ENCODE measurements at places on chromosomes 7 and 10. TPM values are rescaled to one million over a fixed set of nuclear protein-coding genes. Genes with fewer than 3 reads are reported as not detected.

DNA sequence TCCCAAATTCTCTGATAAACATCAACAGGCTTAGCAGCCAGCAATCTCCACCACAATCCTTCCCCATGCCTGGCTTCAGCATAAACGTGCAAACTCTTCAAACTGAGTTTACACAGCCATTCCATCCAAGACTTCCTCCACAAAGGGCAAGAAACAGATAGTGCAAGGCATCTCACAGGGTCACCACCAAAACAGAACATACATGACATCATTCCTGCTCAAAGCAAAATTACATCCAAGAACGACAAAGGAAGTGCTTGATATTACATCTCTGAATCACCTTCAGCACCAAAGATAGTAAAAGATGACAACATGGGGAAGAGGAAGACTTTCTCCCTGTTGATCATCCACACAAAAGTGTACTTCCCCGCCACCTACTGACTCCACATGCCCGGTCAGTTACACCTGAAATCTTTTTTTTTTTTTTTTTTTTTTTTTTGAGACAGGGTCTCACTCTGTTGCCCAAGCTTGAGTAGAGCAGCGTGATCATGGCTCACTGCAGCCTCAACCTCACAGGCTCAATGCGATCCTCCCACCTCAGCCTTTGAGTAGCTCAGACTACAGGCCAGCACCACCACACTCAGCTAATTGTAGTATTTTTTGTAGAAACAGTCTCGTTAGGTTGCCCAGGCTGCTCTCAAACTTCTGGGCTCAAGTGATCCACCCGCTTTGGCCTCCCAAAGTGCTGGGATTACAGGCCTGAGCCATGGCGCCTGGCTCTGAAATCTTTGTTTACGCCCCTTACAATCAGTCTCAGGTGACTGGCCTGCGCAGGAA is 127.5 kb downstream of the PARD3 start:
- no peak for DNase-seq

Gene PDK4
- not detected for total RNA-seq

DNA sequence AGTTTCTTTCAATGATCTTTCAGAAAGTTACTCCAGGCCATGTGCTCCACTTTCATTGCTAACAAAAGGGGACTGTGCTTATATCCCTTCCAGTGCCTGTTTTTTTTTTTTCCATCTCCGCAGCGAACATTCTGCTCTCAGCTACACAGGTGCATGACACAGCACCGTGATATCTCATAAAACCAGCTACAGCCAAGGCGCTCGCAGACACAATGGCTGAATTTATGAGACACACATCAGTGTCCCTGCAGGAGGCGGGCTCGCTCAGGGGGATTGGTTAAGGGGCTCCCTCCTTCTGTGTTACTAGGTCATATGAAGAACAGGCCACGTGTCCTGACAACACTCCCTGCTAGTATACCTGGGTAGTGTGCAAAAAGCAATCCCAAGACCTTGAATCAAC is 245.5 kb downstream of the SKAP2 start:
- no peak for DNase-seq

Gene ACTR1A
- total RNA-seq: 46.3 TPM

DNA sequence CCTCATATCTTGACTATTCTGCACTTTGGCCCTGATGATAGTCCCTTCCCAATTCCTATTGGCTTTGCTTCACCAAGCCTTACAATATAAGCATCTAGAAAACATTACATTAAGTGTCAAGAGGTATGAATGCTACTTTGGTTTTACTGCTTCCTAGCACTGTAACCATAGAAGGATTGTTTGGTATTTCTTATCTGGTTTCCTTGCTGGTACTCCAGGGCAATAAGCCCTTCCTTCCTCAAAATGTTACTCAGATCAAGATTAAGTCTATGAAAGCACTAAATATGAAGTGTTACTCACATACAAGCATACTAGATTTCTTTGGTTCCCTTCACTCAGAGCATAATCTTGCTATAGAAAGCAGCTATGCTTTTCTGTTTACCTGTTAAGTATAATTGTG is 492.5 kb downstream of the ETV1 start:
- DNase-seq: no peak

DNA sequence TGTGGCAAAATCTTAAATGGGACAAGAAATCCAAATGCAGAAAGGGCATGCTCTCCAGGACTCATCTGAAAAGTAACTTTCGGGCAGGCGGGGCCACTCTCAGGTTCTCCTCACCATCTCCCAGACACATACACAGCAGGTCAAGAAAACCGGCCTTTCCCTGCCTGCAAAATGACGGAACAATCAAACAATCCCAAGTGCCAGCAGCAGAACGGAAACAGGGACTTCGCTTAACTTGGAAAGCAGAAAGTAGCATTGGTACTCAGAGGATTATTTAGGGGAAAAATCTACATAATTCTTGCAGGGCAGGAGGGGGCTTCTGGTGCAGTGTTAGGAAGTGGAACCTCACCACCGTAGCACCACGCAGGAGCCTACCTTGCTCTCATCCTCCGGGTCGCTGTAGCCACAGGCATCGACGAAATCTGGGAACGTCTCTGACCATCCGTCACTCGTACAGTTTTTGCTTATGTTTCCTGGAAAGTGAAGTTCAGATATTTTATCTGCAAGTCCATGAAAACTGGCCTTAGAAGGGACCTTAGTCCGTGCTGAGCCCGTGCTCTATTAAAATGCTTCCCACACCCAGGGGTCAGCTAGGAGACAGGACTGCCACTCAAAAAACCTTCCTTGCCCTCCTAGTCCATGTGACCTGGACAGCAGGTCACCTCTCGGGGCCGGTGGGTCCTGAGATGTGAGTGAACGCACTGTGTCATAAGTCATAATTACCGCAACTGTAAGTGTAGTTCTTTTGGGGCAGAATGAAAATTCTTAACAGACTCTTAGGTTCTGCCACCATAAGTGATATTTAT is 41.1 kb downstream of the VIPR2 start:
- DNase-seq: no peak

DNA sequence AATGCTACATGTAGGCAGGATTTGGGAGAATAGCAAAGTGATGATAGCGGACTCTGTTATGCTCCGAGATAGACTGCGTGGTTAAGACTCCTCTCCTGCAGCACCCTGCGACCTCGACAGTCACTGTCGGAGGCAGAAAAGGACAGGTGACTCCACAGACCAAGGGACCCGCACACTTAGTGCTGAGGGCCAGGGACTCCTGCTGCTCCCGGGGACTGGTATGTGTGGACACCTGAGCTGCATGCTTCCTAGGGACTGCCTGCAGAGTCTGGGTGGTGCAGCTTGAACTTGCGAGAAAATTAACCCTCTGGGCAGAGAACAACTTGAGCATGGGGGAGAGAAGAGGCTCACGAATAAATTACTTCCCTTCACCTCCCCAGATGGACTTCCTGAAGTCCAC is 407.1 kb upstream of the PFKP start:
- DNase-seq: no peak

Gene CPA4
- not detected for total RNA-seq

DNA sequence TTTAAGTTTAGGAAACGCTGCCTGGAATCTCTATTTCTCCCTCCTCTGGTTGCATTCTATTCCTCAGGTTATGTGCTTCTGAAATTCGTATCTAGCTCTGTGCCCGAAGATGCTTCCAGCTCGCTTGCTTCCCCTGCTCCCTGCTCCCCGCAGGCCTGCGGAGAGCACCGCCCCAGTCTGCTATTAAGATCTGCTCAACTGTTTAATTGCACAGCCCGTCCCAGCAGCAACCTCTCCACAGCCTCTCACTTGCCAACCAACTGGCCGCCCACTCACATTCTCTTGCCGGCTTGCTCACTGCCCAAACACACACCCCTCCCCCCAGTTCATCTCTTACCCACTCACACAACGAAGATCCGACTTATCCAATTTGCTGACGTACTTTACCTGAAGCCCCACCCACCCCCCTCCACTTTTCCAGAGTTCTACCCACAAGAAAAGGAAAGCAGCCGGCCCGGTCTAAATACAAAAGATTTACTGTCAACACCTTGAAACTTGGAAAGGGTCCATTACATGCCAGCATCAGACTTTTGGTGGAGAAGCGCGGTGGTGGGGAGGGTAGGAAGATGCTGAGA is 167.3 kb upstream of the KLF14 start:
- no peak for DNase-seq

DNA sequence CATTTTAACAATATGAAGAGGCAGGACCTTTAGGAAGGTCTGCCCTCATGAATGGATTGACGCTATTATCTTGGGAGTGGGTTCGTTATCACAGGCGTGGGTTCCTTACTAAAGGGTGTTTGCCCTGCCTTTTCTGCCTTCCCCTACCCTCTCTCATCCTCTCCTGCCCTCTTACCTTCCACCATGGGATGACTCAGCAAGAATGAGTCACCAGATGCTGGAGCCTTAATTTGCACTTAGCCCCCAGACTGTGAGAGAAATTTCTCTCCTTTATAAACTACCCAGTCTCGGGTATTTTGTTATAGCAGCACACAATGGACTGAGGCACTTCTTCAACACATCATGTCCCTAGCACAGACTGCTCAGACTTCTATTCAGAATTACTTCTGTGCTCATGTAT is 31.4 kb upstream of the ZNF32 start:
- no peak for DNase-seq

DNA sequence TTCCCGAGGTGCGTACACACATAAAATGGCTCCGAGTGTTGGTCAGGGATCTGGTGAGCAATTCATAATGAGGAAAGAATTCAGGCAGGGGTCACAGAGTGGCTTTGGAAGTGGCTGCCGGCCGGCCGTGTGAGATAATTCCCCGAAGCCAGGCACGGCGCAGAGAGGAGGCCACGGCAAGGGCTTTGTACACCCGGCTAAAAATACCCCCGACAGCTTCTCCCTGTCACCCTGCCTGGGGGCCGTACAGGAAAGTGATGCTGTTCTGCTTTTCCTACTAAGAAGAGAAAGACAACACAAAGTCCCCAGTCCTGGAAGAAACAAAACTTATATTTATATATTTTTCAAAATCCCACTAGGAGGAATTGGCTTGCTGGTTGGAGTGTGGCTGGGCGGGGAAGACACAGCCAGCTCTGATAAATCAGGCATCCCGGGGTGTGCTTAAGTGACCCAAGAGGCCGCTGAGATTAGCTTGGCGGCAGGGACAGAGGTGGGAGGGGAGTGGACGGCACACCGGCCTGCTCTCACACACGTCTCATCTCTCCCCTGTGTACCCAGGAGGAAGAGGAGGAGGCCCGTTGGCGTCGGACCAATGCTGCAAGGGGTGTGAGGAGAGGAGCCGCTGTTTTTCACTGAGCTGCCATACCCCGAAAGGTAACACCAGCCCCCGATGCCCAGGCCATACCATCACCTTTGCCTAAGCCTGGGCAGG is 70.5 kb downstream of the ZMIZ1 start:
- no peak for DNase-seq

GRCh38 chr10:73444457-73444856 is 11.1 kb upstream of the MSS51 start:
- no peak for DNase-seq

- DNase-seq: no peak
Observed at GRCh38 chr10:44933451-44934321, 22.5 kb downstream of the TMEM72 start.

DNA sequence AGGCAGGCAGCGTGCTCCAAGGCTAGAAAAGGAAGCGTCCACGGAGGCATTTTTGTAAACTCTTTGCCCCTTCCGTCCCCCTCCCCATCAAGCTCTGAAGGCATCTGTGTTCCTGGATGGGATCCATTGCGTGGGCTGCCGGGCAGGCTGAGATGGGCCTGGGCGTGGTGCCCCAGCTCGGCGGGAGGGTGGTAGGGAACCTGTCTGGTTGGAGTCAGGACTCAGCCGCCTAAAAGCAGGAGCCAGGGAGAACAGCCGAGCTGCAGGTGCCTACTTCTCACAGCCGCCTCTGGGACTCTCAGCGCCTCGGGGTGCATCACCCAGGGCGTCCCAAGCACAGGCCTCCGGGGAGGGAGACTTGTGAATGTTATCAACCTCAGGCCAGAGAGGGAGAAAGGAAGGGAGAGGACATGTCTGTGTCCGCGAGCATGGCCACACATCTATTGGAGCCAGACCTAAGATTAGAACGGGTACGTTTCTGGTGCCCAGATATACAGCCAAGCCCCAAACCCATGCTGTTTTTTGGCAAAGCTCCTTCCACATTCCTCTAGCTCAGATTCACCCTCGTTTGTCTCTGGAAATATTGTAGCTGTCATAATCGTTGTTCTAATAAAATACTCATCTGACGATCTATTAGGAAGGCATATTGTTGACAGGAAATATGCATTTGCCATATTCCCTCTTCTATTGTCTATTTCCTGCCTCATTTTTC is 48.6 kb upstream of the CTBP2 start:
- DNase-seq: no peak

Gene LIPN
- not detected for total RNA-seq

Gene ENTPD1
- total RNA-seq: 0.82 TPM

All from CD4-positive, alpha-beta T cell (primary cell).